ENCODE measurements at places on chromosomes 6 and 20. TPM values are rescaled to one million over a fixed set of nuclear protein-coding genes. Genes with fewer than 3 reads are reported as not detected.

GRCh38 chr6:166253778-166254204 is 54.4 kb downstream of the PRR18 start:
- no peak overlapping the region for H3K4me3 ChIP-seq
- H3K4me1 ChIP-seq, result peaks cover 8% of the 10 kb centered on the region
- peaks cover 53% of the 10 kb centered on the region for H3K27me3 ChIP-seq

- peaks cover 28% of the 10 kb centered on the region for H3K4me1 ChIP-seq
- no peaks in the 10 kb centered on the region for H3K27me3 ChIP-seq
- DNase-seq, result no peak
- no peaks in the 10 kb centered on the region for H3K36me3 ChIP-seq
Observed at GRCh38 chr20:51402201-51402600, 140.3 kb downstream of the NFATC2 start.

DNA sequence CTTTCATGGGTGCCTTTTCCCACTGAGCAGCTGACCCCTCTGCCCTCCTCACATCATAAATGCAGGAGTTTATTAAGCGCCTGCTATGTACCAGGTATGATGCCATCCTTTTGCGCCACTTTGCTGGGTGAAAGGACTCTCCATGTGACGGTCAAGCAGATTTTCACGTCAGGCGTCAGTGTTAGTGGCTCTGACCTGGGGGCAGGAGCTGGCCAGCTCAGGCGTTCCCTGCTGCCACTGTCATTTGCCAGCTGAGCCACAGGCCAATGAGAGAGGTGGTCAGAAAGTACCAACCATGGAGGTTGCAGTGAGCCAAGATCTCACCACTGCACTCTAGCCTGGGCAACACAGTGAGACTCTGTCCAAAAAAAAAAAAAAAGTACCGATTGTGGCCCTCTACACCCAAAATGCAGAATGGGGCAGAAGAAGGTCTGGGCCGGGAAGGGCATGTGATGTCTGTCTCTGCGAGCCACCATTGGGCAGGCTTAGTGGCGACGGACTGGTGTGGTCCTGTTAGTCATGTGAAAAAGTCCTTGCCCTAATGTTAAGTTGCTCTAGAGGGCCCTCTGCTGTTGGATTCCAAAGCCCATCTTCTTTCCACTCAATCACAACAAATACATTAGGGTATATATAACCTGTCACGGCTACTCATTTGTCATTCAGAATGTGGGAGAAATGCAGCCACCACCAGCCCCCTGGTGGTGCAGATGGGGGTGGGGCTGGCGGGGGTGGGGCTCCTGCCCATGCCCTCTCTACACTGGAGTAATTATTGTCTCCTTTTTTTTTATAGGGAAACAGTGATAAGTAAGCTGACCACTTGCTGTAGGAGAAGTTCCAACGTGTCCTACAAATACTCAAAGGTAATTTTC is 18.4 kb upstream of the SLC22A1 start:
- no peak overlapping the region for H3K4me3 ChIP-seq
- H3K27me3 ChIP-seq, result no peaks in the 10 kb centered on the region

DNA sequence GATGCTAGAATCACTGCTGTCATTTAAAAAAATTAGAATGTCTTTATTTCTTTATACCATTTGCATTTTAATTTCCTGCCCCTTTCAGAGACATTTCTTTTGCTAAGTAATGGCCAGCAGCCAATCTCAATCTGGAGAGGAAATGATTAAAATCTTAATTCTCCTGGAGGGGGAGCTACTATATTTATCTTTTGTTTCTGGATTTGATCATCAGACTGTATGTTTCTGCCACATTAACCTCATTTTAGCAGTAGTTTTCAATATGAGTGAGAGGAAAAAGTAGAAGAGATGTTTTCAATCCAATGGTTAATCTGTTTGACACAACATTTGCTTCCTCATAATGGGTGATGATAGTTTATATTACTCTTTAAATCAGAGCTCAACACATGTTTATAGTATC is 138.0 kb downstream of the FUT9 start:
- no peaks in the 10 kb centered on the region for H3K27me3 ChIP-seq
- DNase-seq, result no peak
- no peak overlapping the region for H3K4me3 ChIP-seq
- no peak overlapping the region for H3K27ac ChIP-seq
- H3K4me1 ChIP-seq, result no peaks in the 10 kb centered on the region
- H3K36me3 ChIP-seq, result no peaks in the 10 kb centered on the region

GRCh38 chr20:22381812-22382416 is 202.5 kb downstream of the FOXA2 start:
- H3K27me3 ChIP-seq, result no peaks in the 10 kb centered on the region
- H3K36me3 ChIP-seq, result no peaks in the 10 kb centered on the region
- no peak overlapping the region for H3K4me3 ChIP-seq
- H3K4me1 ChIP-seq, result no peaks in the 10 kb centered on the region
- H3K27ac ChIP-seq, result no peak overlapping the region

- no peaks in the 10 kb centered on the region for H3K36me3 ChIP-seq
- DNase-seq, result no peak
- H3K27me3 ChIP-seq, result no peaks in the 10 kb centered on the region
- no peak overlapping the region for H3K4me3 ChIP-seq
Observed at GRCh38 chr6:156942266-156942665, 165.1 kb downstream of the ARID1B start.

DNA sequence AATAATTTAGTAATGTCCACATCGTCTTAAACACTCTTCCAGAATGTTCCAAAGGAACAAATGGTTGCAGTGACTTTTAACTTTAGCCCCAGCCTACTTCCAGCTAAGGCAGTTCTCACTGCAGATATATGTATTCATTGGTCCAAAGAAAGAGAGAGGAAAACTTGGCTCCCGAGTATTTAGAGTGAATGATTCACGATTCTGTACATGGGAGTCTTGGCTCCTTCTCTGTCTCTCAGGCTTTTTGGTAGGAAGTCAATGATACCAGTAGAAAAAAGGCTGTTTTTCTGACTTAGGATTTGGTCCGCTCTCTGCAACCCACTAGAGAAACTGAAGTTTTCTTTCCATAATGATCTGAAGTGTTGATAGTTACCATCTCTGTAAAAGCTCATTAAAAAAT is 38.6 kb downstream of the E2F3 start:
- H3K27ac ChIP-seq, result peak overlapping the region; percentile 13
- peaks cover 16% of the 10 kb centered on the region for H3K4me1 ChIP-seq
- H3K27me3 ChIP-seq, result no peaks in the 10 kb centered on the region
- no peak for DNase-seq

DNA sequence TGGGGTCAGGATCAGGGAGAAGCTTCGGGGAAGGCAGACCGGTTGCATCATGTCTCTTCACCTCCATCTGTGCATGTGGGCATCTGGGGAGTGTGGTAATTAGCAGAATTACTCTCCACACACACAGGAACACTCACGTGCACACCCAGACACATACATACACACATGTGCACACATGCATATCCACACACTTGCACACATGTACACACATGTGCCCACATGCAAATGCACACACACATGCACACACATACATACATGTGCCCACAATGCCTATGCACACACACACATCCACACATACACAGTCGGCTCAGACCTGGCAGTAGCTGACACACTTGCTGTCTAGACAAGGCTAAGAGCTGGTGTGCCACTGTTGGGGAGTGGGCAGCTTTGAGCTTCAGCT is 212.3 kb upstream of the PMEPA1 start:
- no peak for DNase-seq
- no peak overlapping the region for H3K4me3 ChIP-seq
- no peaks in the 10 kb centered on the region for H3K4me1 ChIP-seq
- H3K36me3 ChIP-seq, result no peaks in the 10 kb centered on the region
- H3K27me3 ChIP-seq, result no peaks in the 10 kb centered on the region
- H3K27ac ChIP-seq, result no peak overlapping the region

GRCh38 chr6:43277643-43278523 is 20.2 kb upstream of the SLC22A7 start:
- H3K27me3 ChIP-seq, result peaks cover 66% of the 10 kb centered on the region
- no peak overlapping the region for H3K4me3 ChIP-seq
- no peaks in the 10 kb centered on the region for H3K36me3 ChIP-seq
- no peak for DNase-seq
- no peak overlapping the region for H3K27ac ChIP-seq

GRCh38 chr6:40688214-40688761 is 101.1 kb upstream of the LRFN2 start:
- no peaks in the 10 kb centered on the region for H3K27me3 ChIP-seq
- H3K4me3 ChIP-seq, result no peak overlapping the region
- no peaks in the 10 kb centered on the region for H3K36me3 ChIP-seq

DNA sequence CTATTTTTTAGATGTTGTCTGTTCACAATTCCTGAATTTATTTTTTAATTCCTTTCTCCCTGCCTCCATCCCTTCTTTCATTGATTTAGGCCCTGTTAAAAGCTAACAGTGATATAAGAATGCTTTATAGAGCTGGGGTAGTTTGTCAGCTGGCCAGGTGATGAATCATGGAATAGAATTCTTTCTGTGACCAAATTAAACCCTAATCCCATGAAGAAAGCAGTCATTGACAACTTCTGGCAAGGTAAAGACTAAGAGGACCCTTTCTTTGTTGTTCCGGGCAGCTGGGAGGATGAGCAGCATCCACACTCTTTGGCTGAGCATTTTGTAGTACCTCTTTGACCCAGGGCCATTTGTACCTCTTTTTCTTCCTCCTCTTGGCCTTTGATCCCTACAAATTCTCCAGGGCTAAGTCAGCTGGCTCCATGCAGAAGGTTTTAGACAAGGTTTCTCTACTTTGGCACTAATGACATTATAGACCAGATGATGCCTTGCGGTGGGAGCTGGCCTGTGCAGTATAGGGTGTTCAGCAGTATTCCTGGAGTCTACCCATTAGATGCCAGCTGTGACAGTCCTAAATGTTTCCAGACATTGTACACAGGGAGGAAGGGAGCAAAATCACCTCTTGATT is 102.9 kb downstream of the SLX4IP start:
- H3K27ac ChIP-seq, result no peak overlapping the region
- H3K36me3 ChIP-seq, result no peaks in the 10 kb centered on the region
- no peak for DNase-seq
- no peaks in the 10 kb centered on the region for H3K27me3 ChIP-seq
- H3K4me1 ChIP-seq, result no peaks in the 10 kb centered on the region

DNA sequence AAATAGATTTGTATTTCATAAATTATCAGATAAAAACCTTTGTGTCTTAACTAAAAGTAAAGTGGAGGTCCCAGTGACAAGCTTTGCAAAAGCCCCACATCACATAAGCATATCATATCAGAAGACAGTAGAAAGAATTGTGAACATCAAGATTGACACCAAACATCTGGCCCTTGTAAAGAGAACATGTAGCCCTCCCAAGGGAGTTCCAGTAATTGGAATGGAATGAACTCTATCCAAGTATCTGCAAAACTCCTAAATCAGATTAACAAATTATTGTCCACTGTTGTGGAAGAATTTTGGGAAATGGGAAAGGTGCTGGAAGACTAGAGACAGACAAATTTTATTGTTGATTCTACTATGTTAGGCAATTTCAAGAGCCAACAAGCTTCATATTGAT is 268.8 kb downstream of the KCNQ5 start:
- no peak for DNase-seq
- no peaks in the 10 kb centered on the region for H3K27me3 ChIP-seq
- no peak overlapping the region for H3K4me3 ChIP-seq
- no peaks in the 10 kb centered on the region for H3K36me3 ChIP-seq
- no peaks in the 10 kb centered on the region for H3K4me1 ChIP-seq

GRCh38 chr6:45835721-45836437 is 179.8 kb downstream of the CLIC5 start:
- H3K4me1 ChIP-seq, result no peaks in the 10 kb centered on the region
- no peak for DNase-seq
- H3K4me3 ChIP-seq, result no peak overlapping the region
- H3K27ac ChIP-seq, result no peak overlapping the region
- no peaks in the 10 kb centered on the region for H3K27me3 ChIP-seq

MYLK2 gene
- not detected for total RNA-seq

CRYBG1 gene
- total RNA-seq, result 7.3 TPM

PRDM1 gene
- total RNA-seq, result 2.1 TPM

SLC52A3 gene
- total RNA-seq, result 3.5 TPM
